ENCODE measurements at places on chromosomes 2 and 18.

GRCh38 chr2:172564376-172564775 lies 8.5 kb downstream of the PDK1 start:
- no peak for DNase-seq

GRCh38 chr2:28681606-28682005 lies 70.0 kb upstream of the PPP1CB start:
- DNase-seq: no peak

GRCh38 chr2:191894681-191895147 lies 47.8 kb upstream of the CAVIN2 start:
- no peak for DNase-seq

- DNase-seq: peak; percentile 35
Observed at GRCh38 chr2:217993817-217994463, 8.9 kb downstream of the TNS1 start.

DNA sequence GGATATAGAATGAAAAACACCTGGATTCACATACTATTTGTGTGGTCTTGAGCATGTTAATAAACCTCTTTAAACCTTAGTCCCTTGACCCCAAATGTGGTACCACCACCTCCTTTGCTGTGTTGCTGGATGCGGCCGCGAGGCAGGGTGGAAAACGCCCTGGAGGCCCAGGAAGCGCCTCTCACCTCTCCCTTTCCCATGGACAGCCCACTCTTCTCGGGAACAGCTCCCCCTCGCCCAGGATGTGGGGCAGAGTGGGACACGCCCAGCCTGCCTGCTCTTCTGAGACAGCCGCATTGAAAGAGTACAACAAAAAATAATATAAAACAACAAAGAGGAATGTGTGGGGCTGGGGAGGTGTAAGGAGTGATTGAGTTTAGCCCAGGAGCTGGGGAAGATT lies 549.0 kb upstream of the ID2 start:
- DNase-seq: no peak

GRCh38 chr18:65073060-65073550 lies 677.7 kb upstream of the CDH7 start:
- no peak for DNase-seq

- no peak for DNase-seq
Observed at GRCh38 chr2:75465317-75465984, 95.3 kb downstream of the EVA1A start.

All from T-helper 1 cell (primary cell).